ENCODE measurements at places on chromosomes 4 and X. TPM values are rescaled to one million over a fixed set of nuclear protein-coding genes. Genes with fewer than 3 reads are reported as not detected.
A peak's percentile ranks its signal among the peaks of the same experiment; 100 is the strongest.

DNA sequence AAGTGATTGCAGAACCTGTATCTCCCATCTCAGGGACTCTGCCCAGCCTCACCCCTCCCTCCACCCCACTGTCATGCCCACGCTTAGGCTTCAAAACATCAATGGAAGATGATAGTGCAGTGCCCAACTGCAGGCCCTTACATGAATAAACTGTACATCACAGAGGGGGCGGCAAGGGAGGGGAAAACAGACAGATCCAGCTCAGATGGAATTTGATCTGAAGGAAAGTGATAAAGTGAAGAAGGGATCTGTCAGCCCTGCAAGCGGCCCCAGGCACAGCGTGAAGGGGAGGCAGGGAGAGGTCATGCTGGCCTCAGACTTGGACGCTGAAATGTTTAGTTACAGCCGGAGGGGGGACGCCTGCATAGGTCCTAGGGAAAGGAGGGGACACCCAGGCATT lies 38.5 kb downstream of the GYG2 start:
- H3K27ac ChIP-seq, result no peak overlapping the region
- H3K36me3 ChIP-seq, result no peaks in the 10 kb centered on the region
- H3K4me3 ChIP-seq, result no peak overlapping the region
- no peaks in the 10 kb centered on the region for H3K4me1 ChIP-seq
- H3K27me3 ChIP-seq, result no peaks in the 10 kb centered on the region

DNA sequence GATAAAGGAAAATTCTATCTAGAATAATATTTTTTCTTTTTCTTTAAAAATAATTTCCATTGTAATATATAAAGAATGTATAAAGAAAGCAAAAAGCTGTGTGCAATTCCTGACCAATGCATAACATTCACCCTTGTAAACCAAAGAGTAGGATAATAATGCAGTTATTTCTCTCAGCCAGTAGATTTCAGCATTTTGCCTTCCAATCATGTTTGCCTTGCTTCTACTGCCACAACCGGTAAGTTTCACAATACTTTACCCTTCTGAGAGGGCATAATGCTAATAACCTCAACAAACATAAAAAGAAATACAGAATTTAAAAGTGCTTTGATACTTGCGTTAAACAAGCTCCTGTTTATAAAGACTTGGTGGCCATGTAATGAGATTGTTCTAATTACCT lies 59.9 kb downstream of the CHIC2 start:
- H3K27me3 ChIP-seq, result no peaks in the 10 kb centered on the region
- peaks cover 5% of the 10 kb centered on the region for H3K36me3 ChIP-seq
- no peak overlapping the region for H3K4me3 ChIP-seq
- no peak overlapping the region for H3K27ac ChIP-seq
- no peak for DNase-seq

DNA sequence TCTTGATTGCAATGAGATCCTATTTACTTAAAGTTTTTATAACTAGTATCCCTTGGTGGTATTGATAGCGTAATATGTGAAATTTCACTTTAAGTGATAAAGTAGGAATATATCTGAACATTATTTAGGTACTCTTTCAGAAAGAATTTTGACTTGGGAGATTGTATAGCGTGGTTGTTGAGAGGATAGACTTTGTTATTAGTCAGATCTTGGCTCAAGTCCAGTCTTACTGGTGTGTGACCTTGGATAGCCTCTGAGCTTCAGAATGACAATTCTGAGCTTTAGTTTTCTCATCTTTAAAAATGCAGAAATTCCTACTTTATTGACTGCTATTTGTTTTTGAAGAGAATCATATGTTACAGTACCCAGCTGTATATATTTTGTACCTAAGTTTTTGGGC lies 32.6 kb downstream of the DCK start:
- H3K27me3 ChIP-seq, result no peaks in the 10 kb centered on the region
- H3K27ac ChIP-seq, result no peak overlapping the region
- DNase-seq, result no peak
- H3K4me1 ChIP-seq, result no peaks in the 10 kb centered on the region

DNA sequence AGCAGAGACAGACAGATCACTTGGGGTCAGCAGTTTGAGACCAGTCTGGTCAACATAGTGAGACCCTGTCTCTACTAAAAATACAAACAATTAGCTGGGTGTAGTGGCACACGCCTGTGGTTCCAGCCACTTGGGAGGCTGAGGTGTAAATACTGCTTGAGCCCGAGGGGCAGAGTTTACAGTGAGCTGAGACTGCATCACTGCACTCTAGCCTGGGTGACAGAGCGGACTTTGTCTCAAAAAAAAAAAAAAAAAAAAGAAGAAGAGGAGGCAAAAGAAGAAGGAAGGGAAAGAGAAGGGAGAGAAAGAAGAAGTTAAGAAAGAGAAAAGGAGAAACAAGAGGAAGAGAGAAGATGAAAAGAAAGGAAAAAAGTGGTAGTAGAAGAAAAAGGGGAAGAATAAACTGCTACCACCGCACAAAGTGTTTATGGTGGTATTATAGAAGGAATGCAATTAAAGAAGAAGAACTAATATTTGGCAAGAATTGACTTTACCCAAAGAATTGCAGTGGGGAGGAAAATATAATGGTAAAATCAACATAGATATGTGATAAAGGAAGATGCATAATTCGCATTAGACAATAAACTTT lies 19.6 kb upstream of the NSUN7 start:
- H3K4me1 ChIP-seq, result no peaks in the 10 kb centered on the region
- H3K27ac ChIP-seq, result no peak overlapping the region
- H3K27me3 ChIP-seq, result no peaks in the 10 kb centered on the region

- H3K4me1 ChIP-seq, result no peaks in the 10 kb centered on the region
- H3K27ac ChIP-seq, result no peak overlapping the region
- DNase-seq, result no peak
- H3K27me3 ChIP-seq, result no peaks in the 10 kb centered on the region
- H3K4me3 ChIP-seq, result no peak overlapping the region
Observed at GRCh38 chr4:3432381-3432790, 9.4 kb upstream of the HGFAC start.

GRCh38 chr4:5858020-5858769 lies 34.7 kb downstream of the CRMP1 start:
- no peak overlapping the region for H3K4me3 ChIP-seq
- no peak for DNase-seq
- no peaks in the 10 kb centered on the region for H3K36me3 ChIP-seq
- H3K27me3 ChIP-seq, result no peaks in the 10 kb centered on the region
- no peaks in the 10 kb centered on the region for H3K4me1 ChIP-seq

- H3K4me1 ChIP-seq, result no peaks in the 10 kb centered on the region
- no peaks in the 10 kb centered on the region for H3K27me3 ChIP-seq
- no peak overlapping the region for H3K27ac ChIP-seq
- no peak overlapping the region for H3K4me3 ChIP-seq
Observed at GRCh38 chrX:103376979-103377324, 614 bp downstream of the BEX3 start.

DNA sequence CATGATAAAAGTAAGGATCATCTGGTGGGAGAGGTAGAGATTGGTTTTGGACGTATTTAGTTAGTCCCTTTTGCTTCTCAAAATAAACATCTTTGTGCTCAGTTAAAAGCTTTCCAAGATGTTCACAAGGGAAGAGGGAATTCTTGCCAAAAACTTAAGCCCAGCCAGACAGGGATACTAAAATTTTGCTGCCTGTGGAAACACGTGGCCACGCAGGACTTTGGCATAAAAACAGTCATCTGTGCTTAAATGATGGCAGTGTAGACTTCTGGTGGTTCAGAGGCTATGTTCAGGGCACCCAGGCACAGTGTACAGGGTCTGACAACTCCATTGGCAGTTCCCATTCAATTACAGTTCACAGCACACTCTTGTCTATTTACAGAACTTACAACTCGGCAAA lies 93.2 kb upstream of the JADE1 start:
- H3K27me3 ChIP-seq, result no peaks in the 10 kb centered on the region
- H3K4me1 ChIP-seq, result no peaks in the 10 kb centered on the region
- DNase-seq, result no peak

GRCh38 chr4:142547974-142548373 lies 298.1 kb downstream of the INPP4B start:
- no peak for DNase-seq
- H3K27me3 ChIP-seq, result no peaks in the 10 kb centered on the region
- peaks cover 43% of the 10 kb centered on the region for H3K4me1 ChIP-seq
- no peaks in the 10 kb centered on the region for H3K36me3 ChIP-seq
- no peak overlapping the region for H3K4me3 ChIP-seq

- H3K4me3 ChIP-seq, result no peak overlapping the region
- H3K36me3 ChIP-seq, result no peaks in the 10 kb centered on the region
- H3K4me1 ChIP-seq, result no peaks in the 10 kb centered on the region
- DNase-seq, result peak; percentile 1
Observed at GRCh38 chr4:22356987-22357596, 158.8 kb downstream of the ADGRA3 start.

DNA sequence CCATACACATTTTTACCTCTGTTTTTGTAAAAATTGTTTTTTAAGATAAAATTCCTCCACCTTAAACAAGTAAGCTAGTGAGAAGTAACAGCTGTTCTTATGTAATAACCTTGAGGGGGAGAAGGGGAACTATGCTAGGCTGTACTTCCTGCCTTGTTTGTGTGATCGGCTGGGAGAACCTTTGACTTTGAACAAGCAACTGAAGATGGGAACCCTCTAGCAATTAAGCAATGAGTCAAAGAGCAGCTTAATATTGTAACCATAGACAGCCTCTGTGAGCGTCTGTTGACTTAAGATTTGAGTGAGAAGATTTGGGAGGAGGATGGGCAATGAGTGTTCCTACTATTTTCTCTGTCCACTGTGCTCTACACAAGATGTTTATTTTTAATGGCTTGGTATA lies 135.1 kb downstream of the SCLT1 start:
- no peaks in the 10 kb centered on the region for H3K27me3 ChIP-seq
- H3K4me1 ChIP-seq, result peaks cover 7% of the 10 kb centered on the region
- H3K27ac ChIP-seq, result no peak overlapping the region
- no peak overlapping the region for H3K4me3 ChIP-seq
- DNase-seq, result no peak

- H3K4me3 ChIP-seq, result peak overlapping the region; percentile 76
- DNase-seq, result peak; percentile 47
- no peaks in the 10 kb centered on the region for H3K4me1 ChIP-seq
- H3K27ac ChIP-seq, result no peak overlapping the region
- H3K36me3 ChIP-seq, result no peaks in the 10 kb centered on the region
Observed at GRCh38 chrX:81120936-81121371, 80.8 kb downstream of the HMGN5 start.

GRCh38 chrX:72202792-72203401 lies 21.3 kb downstream of the PIN4 start:
- H3K27me3 ChIP-seq, result no peaks in the 10 kb centered on the region
- no peak overlapping the region for H3K4me3 ChIP-seq
- no peak for DNase-seq

DNA sequence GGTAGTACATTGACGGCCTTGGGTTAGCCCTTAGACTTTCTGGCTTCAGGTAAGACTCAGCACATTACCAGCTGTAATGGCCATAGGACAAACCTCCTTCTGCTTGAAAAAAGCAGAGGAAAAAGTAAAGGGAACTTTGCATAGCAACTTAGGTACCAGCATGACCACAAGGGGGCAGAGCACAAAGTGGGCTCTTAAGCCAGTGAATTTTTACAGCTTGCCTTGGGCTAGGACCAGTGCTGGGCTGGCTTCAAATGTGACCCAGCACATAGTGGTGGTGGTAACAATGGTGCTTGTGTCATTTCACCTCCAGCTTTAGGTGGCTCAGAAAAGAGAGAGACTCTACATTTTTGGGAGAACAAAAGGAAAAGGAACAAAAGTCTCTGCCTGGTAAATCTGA lies 66.1 kb downstream of the KLHL4 start:
- H3K27me3 ChIP-seq, result no peaks in the 10 kb centered on the region
- no peak overlapping the region for H3K27ac ChIP-seq
- H3K4me3 ChIP-seq, result no peak overlapping the region
- H3K4me1 ChIP-seq, result no peaks in the 10 kb centered on the region
- no peak for DNase-seq

- H3K27ac ChIP-seq, result no peak overlapping the region
- H3K4me3 ChIP-seq, result no peak overlapping the region
- no peaks in the 10 kb centered on the region for H3K36me3 ChIP-seq
- H3K27me3 ChIP-seq, result peaks cover 5% of the 10 kb centered on the region
Observed at GRCh38 chr4:6461301-6462165, 10.9 kb downstream of the PPP2R2C start.

DNA sequence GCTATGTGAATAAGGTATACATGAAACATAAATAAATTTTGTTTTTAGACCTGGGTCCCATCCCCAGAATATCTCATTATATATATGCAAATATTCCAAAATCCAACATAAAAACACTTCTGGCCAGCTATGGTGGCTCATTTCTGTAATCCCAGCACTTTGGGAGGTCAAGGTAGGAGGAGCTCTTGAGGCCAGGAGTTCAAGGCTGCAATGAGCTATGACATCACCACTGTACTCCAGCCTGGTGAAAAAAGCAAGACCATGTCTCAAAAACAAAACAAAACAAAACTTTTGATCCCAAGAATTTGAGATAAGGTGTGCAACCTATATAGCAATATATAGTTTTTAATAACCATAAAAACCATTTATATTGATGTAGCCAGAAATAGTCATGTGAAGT lies 5.4 kb upstream of the ADGRA3 start:
- H3K27me3 ChIP-seq, result no peaks in the 10 kb centered on the region
- no peak for DNase-seq
- H3K4me3 ChIP-seq, result no peak overlapping the region
- H3K27ac ChIP-seq, result no peak overlapping the region
- H3K4me1 ChIP-seq, result no peaks in the 10 kb centered on the region

DNA sequence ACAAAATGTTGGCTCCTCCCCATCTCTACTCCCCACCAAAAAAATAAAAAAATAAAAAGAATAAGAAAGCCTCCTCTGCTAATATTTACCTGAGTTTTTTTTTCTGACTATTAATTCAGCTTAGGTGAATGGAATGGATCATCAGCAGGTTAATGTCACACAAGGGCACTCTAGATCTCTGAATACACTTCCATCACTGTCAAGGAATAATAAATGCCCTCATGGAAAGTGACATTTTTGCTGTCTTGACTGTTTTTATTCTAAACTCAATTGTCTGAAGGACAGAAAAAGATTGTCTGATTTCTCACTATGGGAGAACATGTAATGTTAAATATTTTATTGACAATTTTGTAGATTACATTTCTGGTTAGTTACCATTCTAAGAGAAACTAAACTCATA lies 30.4 kb upstream of the TLL1 start:
- H3K27me3 ChIP-seq, result no peaks in the 10 kb centered on the region
- H3K27ac ChIP-seq, result no peak overlapping the region
- H3K4me3 ChIP-seq, result no peak overlapping the region
- no peaks in the 10 kb centered on the region for H3K36me3 ChIP-seq
- H3K4me1 ChIP-seq, result no peaks in the 10 kb centered on the region

GRCh38 chr4:41814565-41814964 lies 66.0 kb upstream of the PHOX2B start:
- no peak overlapping the region for H3K27ac ChIP-seq
- no peaks in the 10 kb centered on the region for H3K36me3 ChIP-seq
- H3K27me3 ChIP-seq, result no peaks in the 10 kb centered on the region
- H3K4me1 ChIP-seq, result no peaks in the 10 kb centered on the region
- H3K4me3 ChIP-seq, result no peak overlapping the region

- no peak for DNase-seq
- H3K36me3 ChIP-seq, result no peaks in the 10 kb centered on the region
- H3K27me3 ChIP-seq, result no peaks in the 10 kb centered on the region
- no peak overlapping the region for H3K27ac ChIP-seq
- no peaks in the 10 kb centered on the region for H3K4me1 ChIP-seq
Observed at GRCh38 chr4:7739918-7740865, 199.5 kb downstream of the AFAP1 start.

GRCh38 chr4:62709618-62710252 lies 1509.6 kb downstream of the ADGRL3 start:
- H3K36me3 ChIP-seq, result no peaks in the 10 kb centered on the region
- H3K4me3 ChIP-seq, result no peak overlapping the region
- no peak overlapping the region for H3K27ac ChIP-seq
- no peaks in the 10 kb centered on the region for H3K27me3 ChIP-seq

Gene TENM3
- not detected for total RNA-seq

Gene GPRIN3
- 16.2 TPM for total RNA-seq

Gene BEND4
- total RNA-seq, result 3.2 TPM

Gene GSTCD
- total RNA-seq, result 22.4 TPM

Gene MAGEA6
- not detected for total RNA-seq

Gene H2BW2
- total RNA-seq, result not detected

Gene GPR34
- 1.5 TPM for total RNA-seq

Gene ITM2A
- total RNA-seq, result 107 TPM

Gene HSFX2
- total RNA-seq, result 0.57 TPM

Gene PHEX
- 20.8 TPM for total RNA-seq
